ENCODE measurements at places on chromosomes 5 and 9.

DNA sequence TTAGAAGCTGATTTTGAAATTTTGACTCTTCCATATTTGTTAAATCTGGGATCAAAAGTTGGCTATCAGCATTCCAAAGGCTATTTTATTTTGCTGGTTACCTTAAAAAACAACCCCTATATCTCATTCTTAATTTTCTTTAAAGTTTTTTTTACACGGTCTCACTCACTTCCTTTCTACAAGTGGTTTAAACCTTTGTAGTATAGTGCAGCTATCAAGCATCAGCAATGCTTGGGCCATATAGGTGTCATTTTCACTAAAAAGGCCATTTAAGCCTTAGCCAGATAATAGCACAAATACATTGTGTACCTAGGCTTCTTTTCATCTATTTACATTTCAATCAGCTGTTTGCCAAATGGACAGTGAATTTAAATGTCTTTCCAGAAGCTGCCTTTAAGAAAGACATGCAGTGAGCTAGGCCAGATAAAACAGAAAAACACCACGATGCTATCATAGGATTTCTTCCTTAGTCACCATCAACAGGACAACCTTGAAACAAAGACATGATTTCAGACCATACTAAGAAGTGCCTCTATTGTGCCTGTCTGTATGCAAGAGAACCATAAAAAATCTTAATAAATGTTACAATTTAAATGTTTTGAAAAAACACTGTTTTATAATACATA lies 104.2 kb downstream of the RAPGEF6 start:
- DNase-seq = no peak

DNA sequence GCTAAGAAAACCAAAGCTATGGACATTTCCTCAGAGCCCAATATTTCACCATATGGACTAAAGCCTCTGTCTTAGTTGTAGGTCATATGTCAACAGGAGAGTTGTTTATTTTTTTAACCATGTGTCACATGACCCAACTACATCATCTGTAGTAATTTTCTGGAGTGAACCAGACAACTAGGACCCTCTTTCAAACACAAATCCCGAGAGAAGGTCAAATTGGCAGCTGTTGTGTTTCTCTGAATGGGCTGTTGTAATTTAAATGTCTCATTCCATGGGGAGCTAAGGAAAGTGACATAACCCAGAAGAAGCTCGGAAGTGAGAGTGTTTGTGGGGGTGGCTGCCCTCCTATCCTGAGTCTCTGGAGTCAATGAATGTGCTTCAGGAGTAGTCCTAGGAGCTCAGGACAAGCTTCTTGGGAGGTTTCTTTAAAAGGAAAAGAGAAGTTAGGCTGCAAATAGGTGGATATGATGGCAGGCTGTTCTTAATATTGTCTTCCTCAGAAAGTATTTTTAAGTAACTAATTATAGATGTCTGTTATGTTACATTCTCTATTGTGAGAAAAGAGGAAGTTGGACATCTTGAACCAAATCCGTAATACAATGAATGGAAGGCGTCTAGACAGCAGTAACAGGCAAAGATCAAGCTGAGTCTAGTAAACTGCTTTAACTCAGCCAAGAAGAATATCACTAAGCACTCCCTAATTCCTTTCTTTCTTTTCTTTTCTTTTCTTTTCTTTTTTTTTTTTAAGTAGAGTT lies 50.1 kb downstream of the TMEM167A start:
- no peak for DNase-seq

GRCh38 chr9:5644501-5644900 lies 15.6 kb downstream of the RIC1 start:
- no peak for DNase-seq

- DNase-seq = no peak
These were observed 24.4 kb upstream of the RASA1 start for GRCh38 chr5:87243161-87243844.

DNA sequence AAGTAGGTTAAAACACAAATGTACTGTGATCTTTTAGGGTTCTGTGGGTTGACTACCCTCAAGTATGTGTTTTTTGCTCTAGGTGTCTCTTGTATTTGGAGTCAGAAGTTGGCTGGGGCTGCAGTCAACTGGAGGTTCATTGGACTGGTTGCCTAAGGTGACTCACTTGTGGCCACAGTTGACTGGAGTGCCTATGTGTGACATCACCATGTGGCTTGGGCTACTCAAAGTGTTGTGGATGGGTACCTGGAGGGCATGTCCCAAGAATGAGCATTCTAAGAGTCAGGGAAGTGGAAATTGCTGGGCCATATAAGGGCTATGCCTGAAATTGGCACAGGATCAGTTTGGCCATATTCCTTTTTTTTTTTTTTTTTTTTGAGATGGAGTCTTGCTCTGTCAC lies 27.4 kb downstream of the SNX30 start:
- no peak for DNase-seq

DNA sequence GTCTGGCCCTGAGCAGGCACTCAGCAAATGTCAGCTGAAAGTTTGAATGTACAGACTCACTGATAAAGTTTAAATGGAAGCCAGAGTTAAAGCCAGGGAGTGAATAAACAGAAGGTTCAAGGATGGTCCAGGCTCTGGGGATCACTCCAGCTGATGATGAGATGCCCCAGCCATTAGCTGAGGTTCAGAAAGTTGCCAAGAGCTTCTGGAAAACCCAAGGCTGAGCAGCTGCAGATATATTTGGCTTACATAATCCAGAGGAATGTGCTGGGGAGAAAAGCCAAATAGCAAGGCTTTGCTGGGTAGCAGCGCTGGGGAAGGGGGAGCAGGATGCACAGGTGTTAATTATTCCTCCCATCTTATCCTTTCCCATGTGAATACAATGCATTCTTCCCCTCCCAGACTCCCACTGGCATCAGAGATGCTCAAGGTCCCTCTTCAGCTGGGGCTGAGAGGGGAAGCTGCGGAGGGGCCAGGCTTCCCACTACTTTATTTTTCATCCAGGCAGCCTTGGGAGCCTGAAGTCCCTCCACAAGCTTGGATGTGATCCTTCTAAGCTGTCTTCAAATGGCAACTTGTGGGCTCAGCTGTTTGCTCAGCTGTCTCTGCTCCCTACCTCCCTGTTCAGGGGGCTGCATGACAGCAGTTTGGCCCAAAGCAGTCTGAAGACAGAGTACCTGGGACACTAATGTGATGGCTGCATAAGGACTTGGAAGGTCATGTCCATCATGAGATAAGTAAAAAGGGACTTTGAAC lies 341.2 kb downstream of the TRIM32 start:
- no peak for DNase-seq

GRCh38 chr9:137611623-137612609 lies 6.4 kb downstream of the ARRDC1 start:
- no peak for DNase-seq

Data from activated T-helper 1 cell treated with Interleukin-2 at 50 U/mL for 16 hours (primary cell).